ENCODE measurements at places on chromosomes 2 and 18.

DNA sequence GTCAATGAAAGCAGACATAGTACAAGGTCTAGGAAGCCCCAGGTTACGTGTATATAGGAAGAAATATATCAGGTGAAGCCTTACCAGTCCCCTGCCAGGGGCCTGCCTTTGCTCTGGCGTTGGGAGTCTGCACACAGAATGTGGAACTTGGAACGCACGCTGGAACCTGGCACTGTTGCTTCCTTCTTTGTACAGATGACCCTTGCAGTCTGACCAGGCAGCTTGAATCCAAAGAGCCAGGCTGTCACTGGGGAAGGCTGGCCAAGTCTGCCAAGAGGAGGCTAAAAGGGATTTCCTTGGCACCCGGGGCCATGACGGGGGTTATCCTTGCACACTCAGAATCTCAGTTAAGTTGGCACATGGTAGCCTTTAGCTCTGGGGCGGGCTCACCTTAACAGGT lies 39.5 kb downstream of the TMEM247 start:
- DNase-seq: no peak

GRCh38 chr2:175552902-175553301 lies 371.4 kb upstream of the ATP5MC3 start:
- no peak for DNase-seq

DNA sequence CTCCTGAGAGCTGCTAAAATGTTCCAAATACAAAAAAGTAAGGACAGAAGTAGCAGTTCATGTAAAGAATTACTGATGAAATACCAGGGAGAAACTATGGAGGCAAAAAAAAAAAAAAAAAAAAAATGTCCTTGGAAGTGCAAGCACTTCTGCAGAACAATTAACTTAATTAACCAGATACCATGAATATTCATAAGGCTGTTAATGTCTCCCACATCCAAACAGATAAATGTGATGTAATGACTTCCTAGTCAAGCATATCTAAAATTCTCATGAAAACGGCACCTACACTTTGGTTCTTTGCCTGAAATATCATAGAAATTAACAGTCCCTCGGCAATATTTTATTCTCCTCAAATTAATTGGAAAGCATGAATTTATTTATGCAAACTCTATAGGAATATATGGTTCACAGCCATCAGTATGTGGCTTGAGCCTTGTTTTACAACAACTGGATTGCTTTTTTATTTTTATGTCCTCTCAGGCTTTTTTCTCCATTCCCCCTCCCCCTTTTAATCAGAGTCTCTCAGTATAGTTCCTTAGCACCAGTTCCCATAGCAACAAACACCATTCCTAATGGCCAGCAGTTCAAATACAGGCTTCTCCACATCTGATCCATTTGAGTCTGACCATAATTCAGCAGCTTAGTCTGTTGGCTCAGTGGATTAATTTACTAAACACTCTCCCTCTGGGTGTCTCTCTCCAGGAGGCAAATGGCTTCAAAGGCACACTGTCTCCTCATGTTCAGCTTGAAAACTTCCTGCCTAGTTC lies 97.1 kb downstream of the ITGA4 start:
- no peak for DNase-seq

DNA sequence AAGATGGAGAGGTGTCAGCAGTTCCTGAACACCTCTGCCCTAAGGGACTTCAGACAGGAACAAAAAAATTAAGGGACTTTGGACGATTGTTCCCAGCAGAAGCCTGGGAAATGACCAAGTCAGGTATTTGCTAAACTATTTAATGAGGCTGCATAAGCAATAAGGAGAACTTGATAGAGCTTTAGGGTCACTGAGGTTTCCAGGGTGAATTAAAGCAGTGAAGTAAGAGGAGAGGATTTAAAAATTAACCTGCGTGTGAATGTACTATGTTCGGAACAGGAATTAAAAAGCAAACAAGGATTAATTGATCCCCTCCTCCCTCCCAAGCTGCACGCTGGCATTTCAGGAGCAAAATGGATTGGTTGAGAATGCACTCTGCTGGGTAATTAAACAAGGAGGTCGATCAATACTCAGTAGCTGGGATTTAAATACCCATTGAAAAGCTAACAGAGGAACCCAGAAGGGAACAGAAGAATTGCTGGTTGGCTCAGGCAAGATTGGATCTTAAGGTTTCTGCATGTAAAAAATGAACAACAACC lies 157.2 kb downstream of the RNF152 start:
- DNase-seq: no peak

GRCh38 chr2:201465524-201465971 lies 14.0 kb downstream of the STRADB start:
- no peak for DNase-seq

GRCh38 chr2:30450025-30450424 lies 3.0 kb downstream of the LCLAT1 start:
- no peak for DNase-seq

GRCh38 chr18:24674200-24674599 lies 213.8 kb downstream of the HRH4 start:
- DNase-seq: no peak

DNA sequence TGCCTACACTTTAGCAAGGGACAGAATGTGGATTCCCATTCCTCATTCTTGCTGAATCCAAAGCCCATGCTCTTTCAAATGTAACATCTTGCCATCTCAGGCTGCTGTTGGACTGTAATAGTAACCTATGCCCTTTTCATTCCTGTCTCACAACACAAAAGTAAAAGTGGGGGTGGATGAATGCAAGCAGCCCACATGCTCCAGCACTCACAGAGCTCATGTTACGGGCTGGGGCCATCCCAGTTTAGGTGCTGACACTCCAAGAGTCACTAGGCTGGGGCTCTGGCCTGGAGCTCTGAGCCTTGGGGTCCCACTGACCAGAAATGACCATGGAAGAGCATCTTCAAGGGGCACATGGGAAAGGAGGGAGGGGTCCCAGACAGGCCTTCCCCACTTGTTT lies 47.6 kb downstream of the CCBE1 start:
- peak; percentile 66 for DNase-seq

DNA sequence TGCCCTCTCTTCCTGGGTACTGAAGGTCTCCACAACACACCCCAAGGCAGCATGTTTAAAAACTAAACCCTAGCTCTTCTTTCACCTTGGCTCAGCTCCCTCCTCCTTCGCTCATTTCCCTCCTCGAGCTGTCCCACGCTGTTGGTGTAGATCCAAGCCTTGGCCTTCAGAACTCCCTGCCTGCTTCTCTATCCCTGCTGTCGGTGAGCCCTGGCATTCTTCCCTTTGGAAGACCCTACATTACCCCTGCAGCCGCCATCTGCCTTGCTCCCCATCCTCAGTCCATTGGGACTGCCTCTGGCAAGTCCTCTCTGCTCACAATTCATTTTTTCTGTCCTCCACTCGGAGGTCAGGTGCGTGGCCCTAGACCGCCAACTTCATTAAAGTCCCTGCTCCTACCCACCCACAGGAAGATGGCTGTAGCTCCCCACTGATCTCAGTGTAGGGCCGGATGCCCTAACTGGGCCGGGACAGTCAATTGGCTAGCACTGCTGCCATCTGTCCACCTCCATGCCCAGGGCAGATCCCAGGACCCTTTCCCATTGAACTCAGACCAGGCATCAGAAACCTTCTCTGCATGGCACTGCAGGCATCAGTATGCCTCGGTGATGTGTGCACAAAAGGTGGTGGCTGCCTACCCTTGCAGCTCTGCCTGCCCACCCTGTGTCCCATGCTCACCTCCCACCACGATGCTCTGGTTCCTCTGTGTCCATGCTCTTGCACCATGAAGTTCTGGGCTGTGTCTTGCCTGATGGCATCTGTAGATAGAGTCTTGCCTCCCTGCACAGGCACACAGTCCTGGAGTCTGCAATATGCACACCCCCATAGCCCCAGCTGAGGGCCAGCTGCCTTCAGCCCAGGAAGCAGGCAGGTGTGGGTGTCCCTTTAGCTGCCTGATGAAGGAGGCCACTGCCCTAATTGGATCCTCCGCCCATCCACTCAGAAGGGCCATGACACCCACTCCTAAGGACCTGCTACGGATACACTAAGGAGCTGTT lies 5.7 kb downstream of the AMER3 start:
- peak; percentile 76 for DNase-seq

GRCh38 chr2:240812301-240812680 lies 7.7 kb downstream of the KIF1A start:
- DNase-seq: peak; percentile 63

DNA sequence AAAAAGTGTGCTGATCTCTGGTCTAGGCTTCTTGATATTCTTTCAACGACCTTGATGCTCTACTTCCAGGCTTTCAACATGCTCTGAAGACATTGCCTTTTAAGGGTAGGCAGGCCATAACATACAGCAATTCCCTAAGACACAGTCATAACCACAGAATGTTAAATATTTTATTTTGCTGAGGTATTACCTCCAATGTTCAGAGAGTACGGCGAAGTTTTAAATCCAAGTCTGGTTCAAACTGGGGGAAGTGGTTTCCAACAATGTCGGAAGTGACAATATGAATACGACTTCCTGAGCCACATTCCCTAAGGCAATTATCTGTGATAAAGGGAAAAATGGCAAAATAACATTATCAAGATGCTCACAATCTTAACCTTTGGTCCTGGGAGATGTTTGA lies 1077.9 kb upstream of the PIK3C3 start:
- no peak for DNase-seq

GRCh38 chr2:202060218-202060617 lies 12.8 kb upstream of the KIAA2012 start:
- no peak for DNase-seq

Data from osteocyte (in vitro differentiated cells).